Ovary (tissue), 10 donors: ENCODE measurements at places on chromosomes 2 and 18. TPM values are rescaled to one million over a fixed set of nuclear protein-coding genes. Genes with fewer than 3 reads are reported as not detected.
A peak's percentile ranks its signal among the peaks of the same experiment; 100 is the strongest.

Gene TAF1B
- total RNA-seq: 18.2 TPM

Gene YPEL5
- 97.6 TPM for total RNA-seq

DNA sequence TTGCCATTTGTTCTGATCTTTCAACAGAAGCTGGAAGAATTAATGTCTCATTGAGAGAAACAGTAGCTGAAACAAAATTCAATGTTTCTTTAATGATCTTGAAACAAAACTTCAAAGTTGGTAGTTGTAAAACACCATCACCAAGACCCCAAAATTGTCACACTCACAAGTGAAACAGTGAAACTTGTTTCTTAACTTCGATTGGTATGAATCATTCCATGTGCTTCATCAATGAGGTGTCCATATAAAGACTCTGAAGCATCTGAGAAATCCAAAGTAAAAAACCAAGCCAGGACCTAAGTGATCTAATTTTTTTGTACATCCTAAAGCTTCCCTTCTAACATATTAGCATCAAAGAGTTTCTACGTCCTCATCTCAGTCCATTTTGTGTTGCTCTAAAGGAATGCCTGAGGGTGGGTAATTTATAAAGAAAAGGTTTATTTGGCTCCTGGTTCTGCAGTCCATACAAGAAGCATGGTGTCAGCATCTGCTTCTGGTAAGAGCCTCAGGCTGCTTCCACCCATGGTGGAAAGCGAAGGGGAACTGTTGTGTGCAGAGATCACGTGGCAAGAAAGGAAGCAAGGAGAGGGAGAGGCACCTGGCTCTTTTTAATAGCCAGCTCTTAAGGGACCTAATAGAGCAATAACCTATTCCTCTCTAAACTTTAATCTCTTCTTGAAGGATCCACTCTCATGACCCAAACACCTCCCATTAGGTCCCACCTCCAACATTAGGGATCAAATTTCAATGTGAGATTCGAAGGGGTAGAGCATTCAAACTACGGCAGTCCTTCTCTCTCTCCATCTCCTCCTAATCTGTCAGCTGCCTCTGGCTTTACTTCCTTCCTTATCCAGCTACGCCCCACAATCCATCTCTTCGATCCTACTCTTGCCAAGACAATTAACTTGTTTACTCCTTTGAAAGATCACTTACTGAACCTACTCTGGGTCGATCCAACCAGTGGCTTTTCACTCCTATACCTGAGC lies 20.7 kb upstream of the TLK1 start:
- DNase-seq: no peak

DNA sequence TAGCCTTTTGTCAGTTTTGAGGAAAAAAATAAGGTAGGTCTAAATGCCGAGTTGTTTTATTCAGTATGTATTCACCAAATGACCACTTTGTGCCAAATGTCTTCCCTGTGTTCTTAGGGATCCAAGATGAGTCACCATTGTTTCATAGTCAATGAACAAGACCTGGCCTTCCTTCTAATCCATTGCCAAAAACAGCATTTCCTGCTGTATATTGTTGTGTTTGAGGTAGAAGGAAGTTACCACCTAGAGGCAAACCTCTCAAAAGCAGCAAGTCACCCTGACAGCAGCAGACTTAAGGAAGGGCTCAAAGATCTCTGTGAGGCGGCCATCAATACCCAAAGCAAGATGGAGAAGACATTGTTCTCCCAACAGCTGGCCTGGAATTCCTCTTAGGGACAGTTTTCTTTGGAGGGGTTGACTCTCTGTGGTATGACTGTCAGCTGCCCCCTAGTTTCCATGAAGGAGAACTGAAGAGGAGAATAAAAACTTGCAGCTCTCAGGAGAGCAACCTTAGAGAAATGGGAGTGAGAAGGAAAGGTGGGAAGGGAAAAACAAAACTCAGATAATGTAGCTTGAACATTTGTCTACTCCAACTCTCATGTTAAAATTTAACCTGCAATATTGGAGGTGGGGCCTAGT lies 328.3 kb downstream of the LRATD1 start:
- no peak for DNase-seq

- peak; percentile 67 for DNase-seq
These were observed 131.1 kb downstream of the FMNL2 start for GRCh38 chr2:152466041-152466440.

GRCh38 chr2:106058469-106059137 lies 135.5 kb downstream of the UXS1 start:
- DNase-seq: no peak

DNA sequence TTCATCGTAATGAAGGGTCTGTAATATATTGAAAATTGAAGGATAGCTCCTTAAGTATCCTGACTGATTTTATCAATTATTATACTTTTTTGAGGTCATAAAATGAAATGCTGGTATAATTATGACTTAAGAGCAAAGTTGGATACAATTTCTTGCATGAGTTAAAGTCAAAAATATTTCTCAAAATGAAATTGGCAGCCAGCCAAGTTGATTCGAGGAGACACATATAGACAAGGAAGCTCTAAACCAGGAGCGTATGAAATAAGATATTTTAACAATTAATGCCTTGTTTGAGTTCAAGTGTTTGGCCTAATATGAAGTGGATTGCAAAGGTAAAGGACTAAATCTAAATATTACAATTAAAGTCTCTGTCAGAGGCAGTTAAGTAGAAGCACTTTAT lies 260.4 kb upstream of the DSEL start:
- DNase-seq: no peak

GRCh38 chr2:118255771-118256372 lies 167.6 kb downstream of the INSIG2 start:
- no peak for DNase-seq

DNA sequence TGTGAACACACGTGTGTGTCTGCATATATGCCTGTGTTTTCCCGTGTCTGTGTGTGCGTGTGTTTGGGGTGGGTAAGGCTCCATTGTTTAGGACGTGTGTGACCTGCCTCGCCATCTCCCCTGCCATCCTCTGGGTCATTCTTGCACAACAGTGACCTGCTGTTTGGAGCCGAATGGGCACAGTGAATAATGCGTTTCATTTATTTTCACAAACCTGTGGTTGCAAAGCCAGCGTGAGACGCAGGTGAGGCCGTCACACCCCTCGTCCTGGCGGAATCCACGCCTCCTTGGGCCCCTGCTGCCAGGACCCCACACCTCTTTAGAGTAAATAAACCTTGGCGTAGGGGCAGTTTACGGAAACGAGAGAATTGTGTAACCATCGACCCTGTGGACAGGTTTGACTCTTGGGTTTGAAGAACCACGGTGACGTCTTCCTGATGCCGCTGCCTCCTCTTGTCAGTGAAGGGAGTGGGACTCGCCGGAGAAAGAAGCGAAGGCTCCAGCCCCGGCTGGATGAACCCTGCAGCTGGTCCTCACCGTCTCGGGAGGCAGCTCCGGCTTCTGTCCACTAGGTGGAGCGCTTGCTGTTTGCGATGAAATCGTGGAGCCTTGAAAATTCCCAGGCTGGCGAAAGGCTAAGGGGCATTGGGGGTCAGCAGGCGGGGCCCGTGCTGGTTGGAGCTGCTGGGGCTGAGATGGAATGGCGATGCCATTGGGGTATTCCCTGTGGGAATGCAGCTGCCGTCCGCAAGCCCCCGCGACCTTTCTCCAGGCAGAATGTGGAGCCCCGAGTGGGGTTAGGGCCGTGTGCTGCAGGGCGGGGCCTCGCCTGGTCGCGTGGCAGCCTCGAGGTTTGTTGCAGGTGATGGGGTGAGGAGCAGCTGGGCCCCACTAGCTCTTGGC lies 81.1 kb downstream of the RTP5 start:
- DNase-seq: peak; percentile 83

DNA sequence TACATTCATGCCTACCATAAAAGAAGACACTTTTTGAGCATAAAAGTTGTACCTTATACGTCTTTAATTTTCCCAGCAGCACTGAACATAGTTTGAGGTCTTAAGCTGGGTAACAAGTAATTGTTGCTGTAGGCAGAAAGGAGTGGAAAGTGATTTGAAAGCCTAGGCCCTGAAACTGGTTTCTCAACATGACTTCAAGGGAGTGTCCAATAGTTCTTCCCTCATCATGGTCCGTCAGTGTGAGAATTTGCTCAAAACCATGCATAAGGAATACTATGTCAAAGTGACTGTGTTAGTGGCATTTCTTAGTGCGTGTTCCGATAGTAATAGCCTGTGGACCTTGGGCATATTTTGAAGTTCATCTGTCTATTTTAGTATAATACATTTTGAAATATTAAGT lies 463.1 kb downstream of the PTPRM start:
- DNase-seq: no peak

DNA sequence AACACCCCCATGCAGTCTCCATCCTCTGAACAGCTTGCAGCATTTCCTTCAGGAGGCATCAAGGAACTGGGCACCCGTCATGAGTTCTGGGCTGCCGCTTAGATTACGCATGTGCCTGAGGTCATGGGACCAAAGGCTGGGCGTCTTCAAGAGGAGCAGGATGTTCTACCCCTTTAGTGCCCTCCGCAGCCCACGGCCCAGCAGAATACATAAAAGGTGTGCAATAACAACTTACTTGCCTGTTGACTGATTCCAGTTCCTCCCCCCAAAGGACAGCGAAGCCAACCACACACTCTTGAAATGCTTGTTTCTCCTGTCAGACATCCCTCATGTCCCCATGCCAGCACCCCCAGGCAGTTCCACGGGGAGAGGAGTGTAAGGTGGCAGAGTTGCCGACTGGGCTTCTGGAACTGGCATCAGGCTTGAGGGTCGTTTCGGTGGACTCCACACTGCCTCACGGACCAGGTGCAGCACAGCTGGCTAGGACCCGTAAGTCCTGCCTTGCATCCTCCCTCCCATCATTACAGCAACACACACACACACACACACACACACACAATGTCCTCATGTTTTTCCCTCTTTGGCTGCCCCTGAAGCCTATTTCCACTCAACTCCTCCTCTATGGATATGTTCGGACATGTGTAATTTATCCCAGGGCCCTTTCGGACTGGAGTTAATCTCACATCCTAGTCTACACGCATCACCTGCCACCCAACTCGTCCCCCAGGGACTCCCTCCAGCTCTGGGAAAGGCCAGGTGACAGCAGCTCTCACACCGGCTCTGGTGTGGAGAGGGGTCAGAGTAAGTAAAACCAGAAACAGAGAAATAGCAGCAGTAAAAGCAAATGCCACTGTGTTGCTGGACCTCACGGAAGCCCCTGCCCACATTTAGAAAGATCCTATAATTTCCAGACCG lies 200.7 kb downstream of the BCL11A start:
- DNase-seq: no peak

DNA sequence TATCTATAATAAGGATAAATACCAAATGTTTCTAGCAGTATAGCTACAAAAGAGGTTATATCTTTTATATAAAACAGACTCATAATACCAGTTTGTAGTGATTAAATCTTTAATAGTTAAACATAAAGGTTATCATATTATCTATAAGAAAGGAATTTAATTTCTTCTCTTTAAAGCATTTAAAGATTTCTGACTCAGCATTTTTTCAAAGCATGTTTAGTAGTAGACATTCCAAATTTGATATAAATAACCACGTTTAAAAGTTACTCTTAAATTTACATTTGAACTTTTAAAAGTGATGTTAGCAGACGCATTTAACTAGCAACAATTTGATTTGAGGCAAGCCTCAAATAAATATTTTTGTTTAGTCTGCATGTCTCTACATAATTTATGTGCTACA lies 1508.0 kb upstream of the NXPH2 start:
- no peak for DNase-seq

- DNase-seq: no peak
These were observed 61.3 kb upstream of the BZW1 start for GRCh38 chr2:200750323-200750910.

DNA sequence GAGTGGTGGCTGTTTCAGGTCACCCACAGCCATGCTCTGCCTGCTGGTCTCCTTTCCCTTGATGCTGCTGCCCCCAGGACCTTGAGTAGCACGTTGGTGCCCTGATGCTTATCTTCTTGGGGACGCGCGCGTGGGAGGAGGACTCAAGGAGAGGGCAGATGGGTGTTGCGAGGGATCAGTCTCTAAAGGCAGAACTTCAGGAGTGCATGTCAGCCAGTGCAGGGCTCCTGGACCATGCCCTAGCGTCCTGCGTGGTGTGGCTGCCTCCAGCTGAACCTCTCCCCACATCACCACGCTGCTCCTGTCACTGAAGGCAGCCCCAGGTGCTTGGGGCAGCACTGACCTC lies 62.5 kb upstream of the GLI2 start:
- no peak for DNase-seq

DNA sequence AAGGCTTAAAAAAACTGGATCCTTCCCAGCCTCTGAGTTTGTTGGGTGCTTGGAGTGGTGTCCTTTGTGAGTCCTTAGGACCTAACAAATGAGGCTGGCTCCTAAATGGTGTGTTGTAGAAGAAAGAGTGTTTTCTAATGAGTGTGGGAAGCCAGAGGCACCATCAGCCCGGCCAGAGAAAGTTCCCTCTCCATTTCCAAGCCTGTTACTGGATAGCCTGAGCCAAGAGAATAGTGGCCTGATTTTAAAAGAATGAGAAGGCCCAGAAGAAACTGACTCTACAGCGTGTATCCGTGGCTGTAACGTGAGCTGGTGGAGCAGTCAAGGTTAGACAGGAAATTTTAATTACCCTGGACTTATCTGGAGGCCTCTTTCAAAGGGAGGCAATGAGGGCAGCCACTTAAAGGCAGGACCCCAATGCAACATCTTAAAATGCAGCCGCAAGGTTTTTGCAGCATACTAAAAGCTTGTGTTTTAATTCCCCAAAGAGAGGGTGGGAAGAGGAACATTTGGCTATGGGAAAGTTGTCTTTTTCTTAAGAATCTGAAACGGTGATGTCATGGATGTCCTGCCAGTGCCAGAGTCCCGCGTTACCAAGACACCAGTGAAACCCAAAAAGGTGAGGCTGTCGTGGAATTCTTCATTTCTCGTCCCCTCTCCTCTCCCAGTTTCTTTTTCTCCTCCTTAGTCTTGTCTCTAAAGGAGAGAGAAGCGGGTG lies 4.6 kb downstream of the EFHD1 start:
- no peak for DNase-seq
